ENCODE measurements at places on chromosomes 6 and 20.

GRCh38 chr6:155223646-155224451 lies 40.0 kb upstream of the CLDN20 start:
- DNase-seq: no peak

DNA sequence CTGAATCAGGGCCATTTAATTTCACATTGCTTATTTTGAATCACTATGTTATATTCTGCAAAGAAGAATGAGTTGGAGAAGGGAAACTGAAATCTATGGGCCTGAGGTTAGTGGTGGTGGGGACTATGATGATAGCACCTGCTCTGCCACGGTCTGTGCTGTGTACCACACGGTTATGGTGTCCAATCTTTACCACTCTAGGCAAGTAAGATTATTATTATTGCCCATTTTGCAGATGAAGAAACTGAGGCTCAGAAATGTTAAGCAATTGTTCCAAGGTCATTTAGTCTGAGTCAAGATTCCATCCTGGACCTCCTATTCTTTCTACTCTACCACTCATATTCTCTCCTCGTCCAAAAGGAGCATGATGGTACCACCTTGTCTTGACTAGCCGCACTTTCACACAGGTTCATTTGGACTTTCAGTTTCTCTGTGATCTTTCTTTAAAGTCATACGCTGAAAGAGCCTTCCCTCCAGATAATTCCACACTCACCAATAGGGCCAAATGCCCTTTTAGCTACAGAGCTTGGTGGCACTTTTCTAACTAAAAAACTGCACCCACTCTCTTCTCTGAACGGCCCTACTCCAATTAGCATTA lies 56.2 kb downstream of the GFOD1 start:
- DNase-seq: no peak

- no peak for DNase-seq
Observed at GRCh38 chr20:16124911-16125776, 448.1 kb downstream of the KIF16B start.

GRCh38 chr6:16929809-16930208 lies 168.5 kb upstream of the ATXN1 start:
- no peak for DNase-seq

DNA sequence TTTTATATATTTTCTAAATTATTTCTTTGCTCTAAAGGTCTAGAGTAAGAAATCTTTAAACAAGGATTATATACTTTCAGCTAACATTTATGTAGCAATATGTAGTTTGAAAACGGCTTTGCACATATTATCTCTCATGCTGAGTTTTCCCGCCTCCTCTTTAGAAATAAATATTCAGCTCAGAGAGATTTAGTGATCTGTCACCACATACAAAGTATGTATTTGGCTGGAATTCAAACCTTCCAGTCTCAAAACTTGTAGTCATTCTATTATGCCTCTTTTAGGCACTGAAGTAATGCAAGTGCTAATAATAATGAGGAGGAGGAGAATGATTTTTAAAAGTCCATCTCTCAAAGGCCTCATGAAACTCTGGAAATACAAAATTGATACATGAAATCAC lies 525.0 kb downstream of the GRIK2 start:
- DNase-seq: no peak

- no peak for DNase-seq
Observed at GRCh38 chr6:21163110-21163837, 430.3 kb upstream of the SOX4 start.

DNA sequence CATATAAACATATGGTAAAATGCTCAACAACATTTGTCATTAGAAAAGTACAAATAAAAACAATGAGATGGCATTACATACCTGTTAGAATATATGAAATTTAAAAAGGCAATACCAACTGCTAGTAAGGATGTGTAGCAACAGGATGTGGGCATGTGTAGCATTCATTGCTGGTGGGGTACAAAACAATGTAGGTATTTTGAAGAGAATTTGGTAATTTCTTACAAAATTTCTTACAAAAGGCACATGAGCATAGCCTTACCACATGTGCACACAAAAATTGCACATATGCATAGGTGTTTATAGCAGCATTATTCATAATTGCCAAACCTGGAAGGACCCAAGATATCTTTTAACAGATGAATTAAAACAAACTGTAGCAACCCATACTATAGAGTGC lies 1355.1 kb upstream of the CITED2 start:
- DNase-seq: no peak

GRCh38 chr6:11146117-11146826 lies 34.7 kb upstream of the ERVFRD-1 start:
- no peak for DNase-seq

DNA sequence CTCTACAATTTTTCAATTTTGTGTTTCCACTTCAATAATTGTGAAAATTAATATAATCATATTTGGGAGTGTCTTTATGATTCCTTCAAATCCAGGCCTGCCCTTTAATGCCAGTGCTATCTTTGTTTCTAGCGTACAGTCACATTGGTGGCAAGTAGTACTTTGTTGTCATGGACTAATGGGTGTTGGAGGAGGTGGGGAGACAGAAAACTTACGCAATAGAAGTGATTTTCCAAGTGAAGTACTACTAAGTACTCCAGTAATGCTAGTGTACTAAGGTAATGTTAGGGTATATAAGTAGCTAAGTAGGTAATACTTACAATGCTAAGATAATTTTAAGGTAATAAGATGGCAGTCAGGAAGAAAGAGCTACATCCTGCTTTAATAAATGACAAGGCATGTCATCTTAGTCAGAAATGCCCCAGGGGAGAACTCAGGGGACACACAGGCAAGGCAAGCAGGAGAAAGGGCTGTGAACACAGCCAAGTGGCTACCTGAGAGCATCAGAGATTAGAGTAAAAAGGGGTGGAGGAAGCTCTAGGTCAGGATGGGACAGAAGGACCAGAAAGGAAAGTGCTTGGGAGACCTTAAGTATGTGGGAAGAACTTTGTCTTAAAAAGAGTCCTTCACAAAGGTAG lies 217.2 kb upstream of the PRDM1 start:
- no peak for DNase-seq

- no peak for DNase-seq
Observed at GRCh38 chr6:160950507-160950906, 41.1 kb upstream of the MAP3K4 start.

DNA sequence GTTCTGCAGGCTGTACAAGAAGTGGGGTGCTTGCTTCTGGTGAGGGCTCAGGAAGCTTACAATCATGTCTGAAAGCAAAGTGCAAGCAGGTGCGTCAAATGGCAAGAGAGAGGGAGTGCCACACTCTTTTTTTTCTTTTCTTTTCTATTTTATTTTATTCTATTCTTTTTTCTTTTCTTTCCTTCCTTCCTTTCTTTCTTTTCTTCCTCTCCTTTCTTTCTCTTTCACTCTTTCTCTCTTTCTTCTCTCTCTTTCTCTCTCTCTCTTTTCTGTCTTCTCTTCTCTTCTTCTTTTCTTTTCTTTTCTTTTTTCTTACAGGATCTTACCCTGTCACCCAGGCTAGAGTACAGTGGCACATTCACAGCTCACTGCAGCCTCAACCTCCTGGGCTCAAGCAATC lies 19.5 kb downstream of the ACOT13 start:
- DNase-seq: no peak

DNA sequence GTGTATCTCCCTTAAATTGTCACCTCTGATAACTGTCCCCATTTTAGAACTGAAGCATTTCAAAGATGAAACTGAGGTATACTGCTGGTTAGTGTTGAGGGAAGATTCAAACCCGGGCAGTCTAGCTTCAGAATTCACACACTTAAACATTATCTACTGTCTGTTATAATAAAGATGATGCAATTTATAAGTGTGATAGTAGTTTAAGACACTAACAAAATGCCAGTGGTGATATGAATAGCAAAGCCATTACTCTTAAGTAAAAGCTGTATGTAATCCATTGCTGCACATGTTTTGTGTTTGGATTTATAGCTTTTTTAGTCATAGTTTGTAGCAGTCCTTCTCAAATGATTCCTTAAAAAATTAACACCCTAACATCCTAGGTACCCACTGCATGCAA lies 19.8 kb downstream of the USP45 start:
- DNase-seq: no peak

- DNase-seq: no peak
Observed at GRCh38 chr6:8683204-8683603, 247.9 kb upstream of the SLC35B3 start.

DNA sequence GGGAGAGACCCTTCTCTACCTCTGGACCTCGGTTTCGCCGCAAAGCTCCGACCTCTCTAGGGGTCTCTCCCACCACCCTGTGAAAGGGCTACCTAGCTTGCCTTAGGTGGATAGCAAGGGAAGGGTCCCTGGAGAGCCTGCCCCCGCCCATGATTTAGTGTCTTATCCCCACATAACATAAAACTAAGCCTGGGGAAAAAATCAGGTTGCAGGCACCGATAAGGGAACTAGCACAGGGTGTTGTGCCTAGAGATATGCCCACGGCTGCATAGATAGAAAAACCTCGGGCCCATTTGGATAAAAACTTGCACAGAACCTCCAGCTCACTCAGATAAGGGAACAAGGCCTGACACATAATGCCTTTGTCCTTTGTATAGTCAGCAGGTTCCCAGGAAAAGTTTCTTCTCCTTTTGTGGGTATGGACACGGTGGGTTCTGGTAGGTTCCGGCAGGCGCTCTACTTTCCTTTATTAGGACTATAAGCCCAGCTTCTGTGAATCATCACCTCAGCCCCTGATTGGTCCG lies 846 bp downstream of the ZSCAN31 start:
- DNase-seq: no peak

DNA sequence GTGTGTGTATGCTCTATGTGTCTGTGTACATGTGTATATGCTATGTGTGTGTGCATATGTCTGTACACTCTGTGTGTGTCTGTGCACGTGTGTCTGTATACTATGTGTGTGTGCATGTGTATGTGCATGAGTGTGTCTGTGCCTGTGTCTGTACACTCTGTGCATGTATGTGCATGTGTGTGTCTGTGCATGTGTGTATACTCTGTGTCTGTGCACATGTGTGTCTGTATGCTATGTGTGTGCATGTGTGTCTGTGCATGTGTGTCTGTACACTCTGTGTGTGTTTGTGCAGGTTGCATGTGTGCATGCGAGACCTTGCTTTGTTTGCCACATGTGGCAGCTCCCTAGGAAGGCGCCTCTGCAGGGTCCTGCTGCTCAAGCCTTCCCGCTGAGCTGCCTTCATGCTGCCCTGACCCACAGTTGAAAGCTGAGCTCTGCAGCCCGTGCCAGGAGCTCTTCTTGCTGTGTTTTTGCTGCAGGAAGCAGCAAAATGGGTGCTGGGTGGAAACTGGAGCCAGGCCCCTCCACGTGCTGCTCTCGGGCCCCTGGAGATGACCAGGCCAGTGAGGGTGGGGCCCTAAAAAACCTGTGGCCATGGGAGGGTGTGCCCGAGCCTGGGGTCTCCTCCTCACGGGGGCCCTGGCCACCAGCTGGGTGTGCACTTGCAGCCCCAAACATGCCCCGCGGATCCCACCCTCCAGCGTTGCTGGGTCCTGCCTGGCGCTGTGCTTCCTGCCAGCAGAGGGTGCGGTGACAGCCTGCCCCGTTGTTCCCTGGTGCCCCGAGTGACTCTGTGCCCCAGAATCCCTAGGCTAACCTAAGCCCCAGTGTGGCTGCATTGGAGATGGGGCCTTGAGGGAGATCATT lies 109.1 kb downstream of the DACT2 start:
- DNase-seq: no peak

DNA sequence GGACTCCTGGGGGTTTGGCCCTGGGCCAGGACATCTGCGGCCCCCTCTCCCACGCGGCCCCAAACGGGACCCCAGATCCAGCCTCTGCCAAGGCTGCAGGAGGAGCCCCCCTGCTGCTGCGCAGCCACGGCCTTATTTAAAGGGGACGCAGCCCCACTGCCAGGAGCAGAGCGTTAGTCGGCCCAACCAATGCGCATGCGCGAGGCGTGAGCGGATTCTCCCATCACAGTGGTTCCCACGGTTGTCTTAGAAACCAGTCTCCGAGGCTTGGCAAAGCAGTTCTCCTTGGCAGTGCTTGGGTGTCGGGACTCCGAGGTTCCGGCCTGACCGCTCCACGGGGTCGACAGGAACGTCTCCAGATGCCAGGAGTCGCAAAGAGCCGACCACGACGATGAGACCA lies 288.3 kb upstream of the ZNF337 start:
- DNase-seq: no peak

DNA sequence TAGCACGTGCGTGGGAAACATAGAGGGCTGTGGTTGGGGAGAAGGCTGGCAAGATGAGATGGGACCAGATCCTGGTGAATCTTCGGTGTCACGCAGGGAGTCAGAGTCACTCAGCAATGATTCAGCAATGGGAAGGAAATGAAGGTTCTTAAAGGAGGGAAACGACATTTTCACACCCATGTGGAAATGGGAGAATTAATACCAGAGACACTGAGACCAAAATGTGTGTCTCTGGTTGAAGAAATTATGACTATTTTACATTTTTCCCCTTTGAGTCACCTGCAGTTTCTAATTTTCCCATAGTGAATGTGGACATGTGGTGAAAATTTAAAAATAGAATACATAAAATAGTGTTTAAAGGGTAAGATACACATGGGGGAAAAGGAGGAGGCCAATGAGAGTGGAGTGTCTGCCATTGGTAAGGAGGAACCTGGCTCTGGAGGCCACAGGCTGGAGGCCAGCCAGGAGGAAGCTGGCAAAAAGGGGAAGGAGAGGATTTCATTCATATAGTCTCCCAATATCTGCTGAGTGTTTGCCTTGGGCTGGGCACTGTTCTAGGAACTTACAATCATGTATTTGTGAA lies 17.5 kb downstream of the NRN1 start:
- no peak for DNase-seq

- DNase-seq: no peak
Observed at GRCh38 chr6:8908638-8909037, 473.3 kb upstream of the SLC35B3 start.

DNA sequence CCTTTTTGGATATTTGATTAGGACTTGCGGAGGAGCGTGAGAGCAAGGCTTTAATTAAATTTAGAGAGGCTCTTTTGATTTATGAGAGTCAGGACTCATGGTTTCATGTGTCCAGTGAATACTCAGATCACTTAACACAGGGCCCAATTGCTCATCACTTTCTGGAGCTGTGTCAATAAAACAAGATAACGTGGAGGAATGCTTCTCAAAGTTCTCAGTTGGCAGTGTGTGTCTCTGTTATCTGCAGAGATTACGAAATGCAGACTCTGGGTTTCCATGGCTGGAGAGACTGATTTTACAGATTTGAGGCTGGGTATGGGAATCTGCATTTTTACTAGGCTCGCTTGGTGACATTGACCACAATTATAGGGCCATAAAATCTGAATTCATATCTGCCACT lies 335.8 kb upstream of the FLRT3 start:
- no peak for DNase-seq

GRCh38 chr6:113570641-113571040 lies 286.5 kb upstream of the MARCKS start:
- no peak for DNase-seq

- DNase-seq: no peak
Observed at GRCh38 chr6:3046295-3046694, 22.0 kb upstream of the RIPK1 start.
